ENCODE measurements at places on chromosomes 1 and 21. TPM values are rescaled to one million over a fixed set of nuclear protein-coding genes. Genes with fewer than 3 reads are reported as not detected.

Gene SPATA45
- not detected for total RNA-seq

Gene PDE9A
- not detected for total RNA-seq

DNA sequence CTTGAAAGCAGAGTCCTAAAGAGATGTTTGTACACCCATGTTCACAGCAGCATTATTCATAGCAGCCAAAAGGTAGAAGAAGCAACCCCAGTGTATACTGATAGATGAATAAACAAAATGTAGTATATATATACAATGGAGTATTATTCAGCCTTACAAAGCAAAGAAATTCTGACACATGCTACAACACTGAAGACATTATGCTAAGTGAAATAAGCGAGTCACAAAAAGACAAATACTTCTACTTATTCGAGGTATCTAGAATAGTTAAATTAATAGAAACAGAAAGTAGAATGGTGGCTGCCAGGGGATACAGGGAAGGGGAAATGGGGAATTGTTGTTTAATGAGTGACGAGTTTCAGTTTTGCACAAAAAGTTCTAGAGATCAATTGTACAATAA, 23.5 kb downstream of the COP1 start:
- no peak for ATAC-seq

- ATAC-seq = no peak
Measured at GRCh38 chr1:86515597-86515996, 31.3 kb upstream of the CLCA4 start.

Gene TCHH
- total RNA-seq = 0.27 TPM

DNA sequence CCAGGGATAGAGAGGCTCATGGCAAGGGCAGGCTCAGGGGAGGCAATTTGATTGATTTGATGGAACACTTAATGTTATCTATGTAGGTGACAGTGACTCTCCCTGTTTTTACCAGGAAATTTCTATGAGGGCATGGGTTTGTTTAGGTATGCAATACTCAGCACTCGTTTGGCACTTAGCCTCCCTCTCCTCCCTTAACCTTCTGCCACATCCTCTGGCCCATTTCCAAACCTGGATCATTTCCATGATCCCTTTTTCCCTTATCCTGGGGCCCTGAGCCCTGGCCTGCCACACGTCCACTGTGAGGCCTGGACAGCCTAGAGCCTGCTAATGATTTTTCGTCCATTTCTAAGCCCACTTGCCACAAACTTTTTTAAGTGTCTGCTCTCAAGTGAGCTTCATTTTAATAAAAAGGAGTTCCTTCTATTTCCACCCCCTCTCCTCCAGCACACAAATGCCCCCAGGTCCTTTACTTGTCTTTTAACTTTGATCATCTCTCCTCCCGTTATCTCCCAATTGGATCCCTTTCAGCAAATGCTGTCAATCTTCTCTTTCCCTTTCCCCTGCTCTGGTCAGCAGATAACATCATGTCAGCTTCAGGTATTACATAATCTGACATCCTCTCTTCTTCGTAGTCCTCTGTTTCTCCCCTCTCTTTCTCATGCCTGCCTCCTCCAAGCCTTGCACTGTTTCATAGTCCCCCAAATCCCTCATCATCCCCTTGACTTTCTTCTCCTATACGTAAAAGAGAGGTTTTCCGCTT, 37.8 kb upstream of the GADD45A start:
- no peak for ATAC-seq

GRCh38 chr21:31594726-31595125, 64.8 kb upstream of the SOD1 start:
- ATAC-seq = no peak

- no peak for ATAC-seq
Measured at GRCh38 chr1:198196630-198197029, 39.8 kb downstream of the NEK7 start.

- peak; percentile 79 for ATAC-seq
Measured at GRCh38 chr1:3491291-3492246, 37.1 kb downstream of the ARHGEF16 start.

- ATAC-seq = no peak
Measured at GRCh38 chr1:234934611-234935033, 194.0 kb downstream of the TOMM20 start.

DNA sequence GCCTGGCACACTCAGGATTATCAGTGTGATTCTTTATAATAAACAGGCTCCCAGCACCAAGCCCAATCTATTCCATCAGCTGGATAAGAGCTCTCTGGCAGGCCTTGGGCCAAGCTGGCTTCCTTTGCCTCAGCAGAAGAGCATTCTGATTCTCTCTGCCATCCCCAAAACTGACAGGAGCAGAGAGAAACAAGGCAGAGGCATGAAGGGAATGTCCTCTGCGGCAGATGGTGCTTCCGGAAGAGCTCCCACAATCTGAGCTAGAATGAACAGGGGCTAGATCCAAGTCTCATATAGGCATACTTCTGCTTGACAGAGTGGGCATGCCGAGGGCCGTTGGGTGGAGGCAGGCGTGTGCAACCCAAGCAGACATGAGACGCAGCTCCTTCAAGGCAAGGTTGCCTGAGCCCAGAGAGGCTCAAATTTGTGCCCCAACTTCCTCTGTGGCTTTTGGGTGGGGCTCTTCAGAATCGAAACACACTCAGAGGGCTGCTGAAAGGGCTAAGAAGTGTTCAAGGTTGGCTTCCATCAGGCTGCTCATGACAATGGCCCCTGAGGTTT, 4.0 kb downstream of the CAPN2 start:
- ATAC-seq = no peak

Gene C1orf167
- 0.28 TPM for total RNA-seq

Gene AUNIP
- total RNA-seq = 3.7 TPM

DNA sequence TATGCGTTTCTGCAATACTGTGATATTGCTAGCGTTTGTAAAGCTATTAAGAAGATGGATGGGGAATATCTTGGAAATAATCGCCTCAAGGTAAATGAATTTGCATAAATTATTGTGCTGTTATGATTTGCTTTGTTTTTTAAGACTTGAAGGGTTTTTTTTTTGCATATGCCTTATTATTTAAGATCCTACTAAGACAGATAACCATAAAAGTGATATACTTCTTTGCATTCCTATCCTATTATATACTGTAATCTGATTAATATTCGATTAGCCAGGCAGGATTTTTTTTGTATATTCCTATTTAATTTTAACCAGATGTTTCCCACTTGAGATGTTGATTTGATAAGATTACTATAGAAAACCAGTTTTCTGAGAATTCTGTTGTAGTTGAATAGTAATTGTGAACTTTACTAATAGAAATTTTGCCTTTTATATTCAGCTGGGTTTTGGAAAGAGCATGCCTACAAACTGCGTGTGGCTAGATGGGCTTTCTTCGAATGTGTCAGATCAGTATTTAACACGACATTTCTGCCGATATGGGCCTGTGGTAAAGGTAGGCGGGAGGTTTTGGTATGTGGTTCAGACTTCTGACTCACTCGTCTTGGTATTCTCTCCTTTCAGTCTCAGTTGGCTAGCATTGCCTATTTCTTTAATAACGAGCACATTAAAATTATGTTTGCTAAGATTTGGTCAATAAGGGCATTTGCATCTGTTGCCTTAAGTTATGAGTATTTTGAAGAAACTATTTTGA, 56.8 kb downstream of the ZBTB17 start:
- peak; percentile 45 for ATAC-seq

DNA sequence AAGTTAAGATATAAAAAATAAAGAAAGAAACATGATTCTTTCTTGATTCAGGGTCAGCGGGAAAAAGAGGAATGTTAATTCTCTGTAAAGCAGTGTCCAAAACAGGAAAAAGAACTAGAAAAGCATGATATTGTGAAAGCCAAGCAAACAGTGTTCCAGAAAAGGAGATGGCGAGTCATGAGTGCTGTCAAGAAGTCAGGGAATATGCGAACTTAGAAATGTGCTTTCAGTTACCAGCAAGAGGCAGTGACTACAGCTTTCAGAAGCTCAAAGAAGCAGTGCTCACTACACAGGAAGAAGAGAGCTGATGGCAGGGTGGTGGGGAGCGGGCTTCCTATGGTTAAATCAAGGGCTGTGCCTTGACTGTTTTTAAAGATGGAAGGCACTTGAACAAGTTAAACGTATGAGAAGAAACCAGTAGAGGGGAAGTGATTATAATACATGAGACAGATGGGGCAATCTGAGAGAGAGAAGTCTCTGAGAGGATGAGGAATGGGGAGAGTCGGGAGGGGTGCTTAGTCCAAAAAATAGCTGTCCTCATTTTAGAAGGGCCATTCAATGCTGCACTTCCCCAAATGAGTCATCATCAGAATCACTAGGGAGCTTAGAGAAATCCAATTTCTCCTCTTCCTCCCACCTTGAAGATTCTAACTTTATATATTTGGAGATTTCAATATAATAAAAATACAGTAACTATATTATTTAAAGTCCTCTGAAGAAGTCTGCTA, 90.4 kb downstream of the KCNK1 start:
- ATAC-seq = no peak

Gene SLC30A2
- total RNA-seq = 0.82 TPM

Gene AQP10
- 0.89 TPM for total RNA-seq

DNA sequence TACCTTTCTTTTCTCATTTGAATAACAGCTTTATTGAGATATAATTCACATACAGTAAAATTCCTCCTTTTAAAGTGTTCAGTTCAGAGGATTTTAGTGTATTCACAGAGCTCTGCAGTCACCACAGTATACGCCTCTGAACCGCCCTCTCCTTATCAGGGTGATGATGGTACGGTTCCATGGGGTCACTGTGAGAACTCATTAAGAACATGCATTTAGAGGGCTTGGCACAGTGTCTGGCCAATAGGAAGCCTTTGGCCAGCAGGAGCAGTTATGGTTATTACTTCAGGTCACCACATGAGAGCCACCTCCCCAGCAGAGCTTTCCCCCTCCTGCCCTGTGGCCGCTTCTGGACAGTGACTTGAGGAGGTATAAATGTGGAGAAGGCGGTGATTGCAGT, 27.3 kb downstream of the KCNQ4 start:
- ATAC-seq = peak; percentile 66

DNA sequence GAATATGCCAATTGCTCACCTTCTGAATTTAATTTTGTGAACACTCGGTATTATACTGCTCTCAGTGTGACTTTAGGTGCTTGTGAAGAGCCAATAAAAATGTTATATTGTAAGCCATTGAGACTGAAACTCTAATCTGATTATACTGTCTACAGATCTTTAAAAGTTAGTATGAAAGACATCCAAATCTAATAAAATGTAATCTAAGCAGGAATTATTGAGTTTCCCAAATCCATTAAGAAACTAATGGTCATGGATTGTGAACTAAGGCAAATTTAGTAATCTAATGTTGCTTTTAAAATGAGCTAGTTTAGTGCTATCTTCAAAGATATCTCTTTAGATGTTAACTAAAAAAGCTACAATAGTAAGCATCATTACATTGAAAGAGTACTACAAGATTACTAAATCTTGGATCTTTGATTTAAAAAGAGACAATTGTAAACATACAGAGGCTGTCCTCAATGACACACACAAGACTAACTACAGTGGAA, 1132.4 kb upstream of the B3GALT2 start:
- no peak for ATAC-seq

Gene TMCC2
- total RNA-seq = 2.8 TPM

Gene LCE1F
- total RNA-seq = not detected

Gene CYP4A11
- total RNA-seq = not detected

GRCh38 chr1:235553112-235553551, 48.9 kb upstream of the B3GALNT2 start:
- ATAC-seq = peak; percentile 79

GRCh38 chr1:62181532-62181931, 13.1 kb upstream of the L1TD1 start:
- ATAC-seq = no peak

Gene DRAXIN
- total RNA-seq = 17.5 TPM

DNA sequence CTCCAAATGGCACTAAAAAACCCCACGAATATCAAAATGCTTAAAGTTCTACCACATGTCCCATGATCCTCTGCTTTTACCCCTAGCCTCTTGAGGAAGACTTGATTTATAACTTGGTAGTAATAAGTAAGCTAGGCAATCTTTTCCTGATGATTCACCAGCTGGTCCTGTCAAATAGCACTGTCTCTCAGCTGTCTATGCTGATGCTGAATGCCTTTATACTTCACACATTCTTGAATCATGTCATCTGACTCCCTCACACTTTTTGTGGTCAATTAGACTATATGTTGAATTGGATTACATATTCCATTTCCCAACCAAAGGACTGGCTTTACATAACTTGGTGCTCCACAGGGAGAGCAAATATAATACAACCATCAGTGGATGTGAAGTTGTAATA, 16.6 kb downstream of the C21orf91 start:
- peak; percentile 90 for ATAC-seq

GRCh38 chr1:84834419-84835064, 58.5 kb downstream of the LPAR3 start:
- ATAC-seq = no peak

Gene FMO3
- 0.32 TPM for total RNA-seq

Gene KRTAP24-1
- total RNA-seq = not detected

- peak; percentile 19 for ATAC-seq
Measured at GRCh38 chr1:116170721-116171589, 59.8 kb downstream of the MAB21L3 start.

Gene GJA9
- total RNA-seq = 0.45 TPM

DNA sequence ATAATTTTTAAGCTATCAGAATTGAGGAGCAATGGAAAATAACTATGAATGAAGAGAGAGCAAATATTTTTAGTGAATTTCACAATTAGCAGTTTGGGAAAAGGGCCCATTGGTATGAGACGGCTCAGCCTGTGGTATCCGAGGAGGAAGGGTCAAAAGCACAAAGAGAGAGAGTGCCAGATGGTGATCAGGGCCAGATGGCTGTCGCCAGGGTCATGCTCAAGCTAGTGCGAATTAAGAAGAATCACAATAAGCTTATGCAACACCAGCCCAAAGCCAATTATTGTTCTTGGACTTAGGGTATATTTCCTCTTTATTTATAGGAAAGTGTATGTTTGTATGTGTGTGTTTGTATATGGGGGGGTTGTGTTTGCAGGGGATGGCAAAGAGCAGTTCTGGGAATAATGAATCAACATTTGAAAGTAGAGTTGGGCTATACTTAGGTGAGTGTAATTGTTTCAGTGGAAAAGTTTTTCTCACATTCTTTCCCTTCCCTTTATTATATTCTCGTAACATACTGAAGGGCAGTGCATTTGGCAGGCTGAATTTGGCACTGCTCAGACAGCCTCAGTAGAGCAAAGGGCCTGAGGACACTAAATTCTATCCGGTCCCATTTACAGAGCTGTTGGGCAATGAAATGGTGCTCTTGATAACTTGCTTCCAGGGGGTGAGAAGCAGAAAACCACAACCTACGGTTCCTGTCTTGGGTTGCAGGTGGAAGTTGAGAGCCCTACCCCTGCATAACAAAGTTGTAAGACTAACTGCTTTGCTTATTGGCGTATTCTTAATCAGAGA, 19.5 kb upstream of the DDR2 start:
- peak; percentile 60 for ATAC-seq

Gene NT5C1A
- total RNA-seq = not detected

Gene WDR64
- 0.05 TPM for total RNA-seq

Gene TFF2
- not detected for total RNA-seq

DNA sequence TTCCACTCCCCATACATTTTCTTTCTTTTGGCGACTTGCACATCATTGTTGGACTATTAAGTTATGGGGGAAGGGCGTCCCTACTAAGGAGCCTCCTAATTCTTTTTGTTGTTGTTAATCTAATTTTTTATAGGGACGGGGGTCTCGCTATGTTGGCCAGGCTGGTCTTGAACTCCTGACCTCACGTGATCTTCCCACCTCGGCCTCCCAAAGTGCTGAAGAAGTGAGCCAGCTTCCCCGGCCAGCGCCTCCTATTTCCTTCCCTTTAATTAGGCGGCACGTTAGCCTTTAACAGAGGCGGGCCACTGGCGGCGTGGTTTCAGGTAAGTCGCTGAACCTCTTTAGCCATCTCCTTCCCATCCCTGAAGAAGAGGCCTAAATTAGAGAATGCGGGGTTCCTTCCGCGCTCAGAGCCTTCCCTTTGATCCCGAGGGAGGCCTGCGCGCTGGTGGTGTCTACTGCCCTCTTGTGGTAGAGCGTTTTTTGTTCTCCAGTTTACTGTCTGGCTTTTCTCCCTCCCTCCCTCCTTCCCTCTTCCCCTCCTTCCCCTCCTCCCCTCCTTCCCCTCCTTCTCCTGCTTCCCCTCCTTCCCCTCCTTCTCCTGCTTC, 38.1 kb downstream of the TNFRSF9 start:
- peak; percentile 93 for ATAC-seq

Data from motor neuron (in vitro differentiated cells).